ENCODE measurements at places on chromosomes 1 and 21.

GRCh38 chr1:95126846-95127245 lies 9.7 kb downstream of the TLCD4 start:
- DNase-seq = no peak

- DNase-seq = no peak
These were observed 82.2 kb downstream of the FAM78B start for GRCh38 chr1:166084613-166085012.

DNA sequence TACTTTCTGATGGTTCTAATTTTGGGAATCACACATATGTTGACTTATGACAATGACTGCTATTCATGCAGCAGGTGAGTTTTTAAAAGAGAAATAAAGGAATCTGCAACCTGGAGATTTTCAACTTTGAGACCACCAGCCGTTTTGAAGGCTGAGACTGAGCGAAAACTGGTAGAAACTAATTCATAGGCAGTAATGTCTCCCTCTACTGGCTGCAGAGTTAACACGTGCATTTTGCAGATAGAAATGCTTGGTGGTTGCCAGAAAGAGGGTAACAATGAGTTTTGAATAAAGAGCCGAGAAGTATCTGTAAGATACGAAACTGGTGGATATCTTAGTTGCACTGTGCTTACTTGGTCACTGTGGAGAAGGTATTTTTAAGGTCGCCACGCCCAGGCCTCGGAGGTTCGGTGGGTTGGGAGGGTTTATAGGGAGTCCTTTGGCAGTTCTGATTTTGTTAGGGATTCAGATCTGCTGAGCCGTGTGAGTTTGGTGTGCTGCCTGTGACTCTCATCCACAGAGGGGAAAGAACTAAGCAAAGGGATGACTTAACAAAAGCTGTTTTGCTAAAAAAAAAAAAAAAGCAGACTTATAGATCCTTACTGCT lies 83.0 kb downstream of the RYR2 start:
- no peak for DNase-seq

DNA sequence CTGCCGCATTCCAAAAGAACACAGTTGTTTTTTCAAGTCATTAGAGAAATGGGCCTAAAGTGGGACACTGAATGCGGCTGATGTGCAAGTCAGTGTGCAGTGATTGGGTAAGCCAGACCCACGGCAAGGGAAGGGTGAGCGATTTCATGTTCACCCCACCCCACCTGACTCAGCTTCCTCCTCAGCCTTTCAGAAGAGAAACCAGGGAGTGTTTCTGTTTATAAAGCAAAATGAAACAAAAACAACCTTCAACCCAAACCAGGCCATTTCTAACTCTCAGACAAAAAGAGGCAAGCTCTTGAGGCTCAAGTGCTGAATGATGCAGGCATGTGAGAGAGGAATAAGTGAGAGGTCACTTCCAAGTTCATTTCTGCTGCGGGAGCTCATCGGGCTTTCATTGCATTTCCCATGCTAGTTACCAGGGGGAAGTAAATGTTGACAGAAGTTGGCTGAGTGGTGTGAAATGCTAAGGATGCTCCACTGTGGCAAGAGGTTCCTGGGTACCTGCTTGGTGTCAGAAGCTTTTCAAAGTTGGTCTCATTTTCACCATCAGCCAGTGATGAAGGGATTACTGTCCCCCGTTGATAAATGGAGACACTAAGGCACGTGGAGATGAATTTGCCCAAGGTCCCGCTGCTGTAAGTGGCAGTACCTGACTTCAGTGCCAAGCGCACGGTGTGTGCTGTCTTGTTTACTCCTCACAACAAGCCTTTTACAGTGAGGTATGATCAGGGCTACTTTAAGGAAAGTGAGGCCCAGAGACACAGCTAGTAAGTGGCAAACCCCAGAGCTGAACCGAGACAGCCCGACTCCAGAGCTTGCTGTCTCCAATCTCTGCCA lies 29.1 kb downstream of the STPG1 start:
- no peak for DNase-seq

DNA sequence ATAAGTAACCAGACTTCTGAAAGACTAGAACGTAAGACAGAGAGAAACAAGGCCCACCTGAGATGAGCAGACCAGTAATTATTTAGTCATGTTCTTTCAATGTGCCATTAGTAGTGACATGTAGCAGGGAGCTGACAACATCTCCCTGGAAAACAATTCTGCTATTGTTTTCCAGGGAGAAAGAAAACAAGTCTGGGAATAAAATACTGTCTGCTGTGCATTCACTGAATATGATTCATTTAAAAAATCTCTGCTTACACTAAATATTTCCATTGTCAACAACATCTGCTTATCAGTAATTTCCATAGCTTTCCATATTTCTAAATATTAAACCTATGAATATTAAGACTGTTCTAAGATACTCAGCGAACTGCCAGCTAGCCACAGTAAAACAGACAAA lies 80.0 kb downstream of the VCAM1 start:
- DNase-seq = no peak

- DNase-seq = no peak
These were observed 29.7 kb upstream of the ZSWIM5 start for GRCh38 chr1:45236136-45236535.

GRCh38 chr1:181135437-181135731 lies 46.9 kb downstream of the IER5 start:
- DNase-seq = no peak

GRCh38 chr1:116569776-116570357 lies 959 bp downstream of the CD58 start:
- peak; percentile 8 for DNase-seq

DNA sequence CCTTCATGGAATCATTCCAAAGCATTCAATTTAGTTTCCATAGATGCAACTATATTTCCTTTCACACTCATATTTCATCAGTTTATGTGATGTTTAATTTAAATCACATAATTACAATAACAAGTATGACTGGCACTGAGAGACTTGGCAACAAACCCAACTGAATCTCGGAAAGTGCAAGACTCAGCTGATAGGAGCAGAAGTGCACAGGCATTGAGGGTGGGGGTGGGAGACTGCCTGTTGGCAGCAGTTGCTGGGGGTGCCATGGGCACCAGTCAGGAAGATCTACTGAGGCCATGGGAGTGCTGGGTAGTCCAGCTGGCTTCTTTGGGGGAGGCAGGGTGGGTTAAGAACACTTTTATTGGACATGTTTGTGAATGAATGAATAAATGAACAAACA lies 10.4 kb upstream of the HMGB4 start:
- DNase-seq = no peak

DNA sequence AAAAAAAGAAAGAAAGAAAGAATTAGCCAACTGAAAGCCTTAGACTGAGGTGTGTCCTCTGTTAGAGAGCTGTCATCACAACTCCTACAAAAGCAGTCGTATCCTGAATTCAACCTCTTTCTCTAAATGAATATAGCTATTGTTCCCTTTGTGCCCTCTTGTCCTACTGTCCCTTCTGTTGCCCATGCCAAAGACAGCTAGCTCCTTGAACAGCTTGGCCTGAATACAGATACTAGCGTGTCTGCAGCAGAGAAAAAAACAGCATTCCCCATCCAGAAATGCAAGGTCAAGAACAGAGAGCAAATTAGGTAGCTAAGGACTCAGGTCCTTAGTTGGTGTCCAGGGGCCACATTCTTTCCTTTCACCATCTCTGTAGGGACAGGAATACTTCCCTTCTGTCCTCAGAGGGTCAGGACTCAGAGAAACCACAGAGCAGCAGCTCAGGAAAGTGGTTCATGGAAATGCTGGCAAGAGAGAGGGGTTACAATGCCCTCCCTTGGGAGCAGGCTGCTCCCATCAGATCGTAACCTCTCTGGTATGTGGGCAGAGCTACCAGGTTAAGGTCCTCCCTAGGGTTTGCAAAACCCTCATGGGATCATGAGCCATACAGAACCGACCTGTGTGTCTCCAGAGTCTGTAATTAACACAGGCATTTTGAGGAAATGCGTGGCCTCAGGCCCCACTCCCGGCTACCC lies 1.8 kb upstream of the ZBTB48 start:
- DNase-seq = no peak

- DNase-seq = no peak
These were observed 162.2 kb downstream of the DPYD start for GRCh38 chr1:97758541-97759057.

GRCh38 chr1:172680733-172681275 lies 21.9 kb downstream of the FASLG start:
- DNase-seq = no peak

- DNase-seq = no peak
These were observed 251.6 kb downstream of the AKT3 start for GRCh38 chr1:243598433-243598832.

DNA sequence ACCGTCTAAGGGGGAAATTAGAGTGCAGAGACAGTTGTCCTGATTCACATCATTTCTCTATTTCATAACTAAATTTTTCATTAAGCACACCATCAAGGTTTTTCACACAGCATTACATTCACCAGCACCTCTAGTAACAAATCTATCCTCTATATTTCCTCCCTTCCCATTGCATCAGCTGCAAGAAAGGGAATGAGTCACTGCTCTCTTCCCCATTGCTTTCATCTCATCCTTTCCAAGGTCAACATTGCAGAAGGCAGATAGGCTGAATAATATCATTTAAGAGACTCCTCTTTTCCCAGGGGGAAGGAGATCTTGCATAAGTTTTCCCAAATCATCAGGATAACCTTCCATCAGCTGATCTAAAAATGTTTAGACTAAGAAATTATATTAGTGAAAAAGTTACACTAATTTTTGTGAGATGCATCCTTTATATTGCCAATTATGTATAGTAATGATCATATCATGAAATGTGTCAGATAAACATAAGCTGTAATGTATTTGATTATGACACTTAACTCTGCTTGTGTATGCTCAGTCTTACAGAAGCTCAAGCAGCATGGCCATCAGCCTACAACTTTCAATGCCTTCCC lies 4.3 kb downstream of the INTS7 start:
- DNase-seq = no peak

GRCh38 chr1:52677076-52677806 lies 20.9 kb downstream of the COA7 start:
- DNase-seq = no peak

GRCh38 chr1:20037877-20038276 lies 32.1 kb upstream of the PLA2G5 start:
- DNase-seq = no peak

DNA sequence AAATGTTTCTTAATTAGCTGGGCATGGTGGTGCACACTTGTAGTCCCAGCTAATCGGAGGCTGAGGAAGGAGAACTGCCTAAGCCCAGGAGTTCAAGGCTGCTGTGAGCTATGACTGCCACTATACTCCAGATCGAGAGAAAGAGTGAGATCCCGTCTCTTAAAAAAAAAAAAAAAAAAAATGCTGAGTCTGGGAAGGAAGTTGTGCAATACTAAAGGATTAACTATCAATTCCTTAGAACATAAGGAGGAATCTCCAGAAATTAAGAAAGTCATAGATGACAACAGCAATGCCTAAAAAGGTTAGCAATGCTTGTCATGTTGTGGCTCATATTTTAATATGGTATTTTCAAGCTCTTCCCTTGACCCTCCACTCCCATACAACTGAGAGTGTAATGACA lies 5.3 kb downstream of the LUZP1 start:
- no peak for DNase-seq

- DNase-seq = no peak
These were observed 90.1 kb downstream of the TENT5C start for GRCh38 chr1:117695796-117696490.

- no peak for DNase-seq
These were observed 9.0 kb upstream of the CSF1 start for GRCh38 chr1:109901524-109902145.

- no peak for DNase-seq
These were observed 185.1 kb upstream of the GREM2 start for GRCh38 chr1:240797050-240797449.

- peak; percentile 38 for DNase-seq
These were observed 1.0 kb downstream of the DNAJB4 start for GRCh38 chr1:78005755-78006154.

- no peak for DNase-seq
These were observed 12.0 kb upstream of the GPR137B start for GRCh38 chr1:236130372-236130771.

DNA sequence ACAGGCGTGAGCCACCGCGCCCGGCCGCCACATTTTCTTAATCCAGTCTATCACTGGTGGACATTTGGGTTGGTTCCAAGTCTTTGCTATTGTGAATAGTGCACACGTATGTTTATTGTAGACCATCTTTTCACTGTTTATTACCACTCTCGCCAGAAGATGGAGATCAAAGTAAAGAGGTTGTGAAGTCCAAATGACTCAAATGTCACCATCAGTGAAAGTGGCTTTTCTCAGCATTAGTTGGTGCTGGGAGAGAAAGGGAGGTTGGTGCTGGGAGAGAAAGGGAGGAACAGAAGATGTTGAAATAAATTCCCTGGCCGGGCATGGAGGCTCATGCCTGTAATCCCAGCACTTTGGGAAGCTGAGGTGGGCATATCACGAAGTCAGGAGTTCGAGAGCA lies 10.4 kb upstream of the UHMK1 start:
- DNase-seq = no peak

DNA sequence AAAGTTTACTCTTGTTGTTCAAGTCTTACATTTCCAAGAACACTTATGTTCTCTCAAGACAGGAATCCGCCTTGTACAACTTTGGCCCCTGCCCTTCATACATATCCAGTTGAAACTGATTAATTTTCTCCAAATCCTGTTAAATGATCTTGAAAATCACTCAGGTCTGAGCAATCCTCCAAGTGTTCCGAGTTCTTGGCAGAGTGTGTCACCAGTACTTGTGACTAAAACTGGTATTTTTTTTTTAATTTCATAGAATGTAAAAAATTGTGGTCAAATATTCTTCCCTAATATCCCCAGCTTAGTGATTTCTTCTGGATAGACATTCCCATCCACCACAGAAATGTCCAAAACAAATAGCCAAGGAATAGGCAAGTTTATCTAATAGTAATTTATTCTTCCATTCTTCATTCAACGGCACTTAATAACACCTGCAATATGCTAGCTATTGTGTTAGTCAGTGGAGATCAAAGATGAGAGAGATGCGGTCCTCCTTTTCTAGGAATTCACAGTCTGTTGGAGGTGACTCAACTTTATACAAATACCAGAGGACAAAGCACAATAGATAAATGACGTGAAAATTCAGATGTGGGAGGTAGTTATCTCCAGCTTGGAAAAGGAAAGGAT lies 71.4 kb downstream of the DIRAS3 start:
- peak; percentile 38 for DNase-seq

DNA sequence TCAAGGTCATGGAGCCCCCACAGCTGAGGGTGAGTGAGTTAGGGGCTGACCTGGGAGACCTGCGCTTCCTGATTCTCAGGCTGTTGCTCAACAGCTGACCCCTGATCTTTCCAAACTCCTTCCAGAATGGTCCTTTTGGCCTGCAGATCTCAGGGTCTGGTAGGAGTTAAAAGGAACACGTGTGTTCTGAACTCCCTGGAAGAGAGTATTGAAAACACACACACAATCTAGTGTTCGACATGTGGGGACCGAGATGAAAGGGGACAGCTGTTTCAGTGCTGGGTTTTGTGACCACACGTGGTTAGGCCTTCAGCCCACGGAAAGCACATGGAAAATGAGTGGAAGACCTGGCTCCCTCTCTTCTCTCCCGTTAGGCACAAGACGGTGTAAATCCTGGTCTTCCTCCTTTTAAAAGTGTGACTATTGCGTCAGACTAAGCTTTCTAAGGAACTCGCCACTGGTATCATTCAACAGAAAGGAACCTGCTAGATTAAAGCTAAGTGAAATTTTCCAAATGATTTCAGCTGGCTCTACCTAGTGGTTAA lies 49.6 kb downstream of the RUNX1 start:
- DNase-seq = no peak

- DNase-seq = peak; percentile 16
These were observed 71.5 kb downstream of the MIS18A start for GRCh38 chr21:32207406-32207716.

- peak; percentile 82 for DNase-seq
These were observed 9.1 kb upstream of the LUZP1 start for GRCh38 chr1:23177438-23178380.

Data from NCI-H2227 treated with DMSO at 0.1 percent for 48 hours (cell line).